ENCODE measurements at places on chromosomes 3 and 15.
A peak's percentile ranks its signal among the peaks of the same experiment; 100 is the strongest.

DNA sequence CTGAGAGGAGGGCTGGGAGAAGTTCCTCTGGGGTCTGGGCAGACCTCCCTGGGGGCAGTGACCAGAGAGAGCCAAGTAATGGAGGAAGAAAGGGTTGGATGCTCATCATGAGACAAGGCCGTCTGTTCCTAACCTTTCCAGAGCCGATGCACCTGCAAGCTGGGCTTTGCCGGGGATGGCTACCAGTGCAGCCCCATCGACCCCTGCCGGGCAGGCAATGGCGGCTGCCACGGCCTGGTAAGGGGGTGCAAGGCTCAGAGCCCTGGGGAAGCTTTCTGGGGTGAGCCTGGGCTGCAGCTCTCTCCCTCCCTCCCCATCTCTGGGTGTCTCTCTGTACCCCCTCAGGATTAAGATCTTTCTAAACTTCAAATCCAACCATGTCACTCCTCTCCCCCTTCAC is 16.4 kb downstream of the STAB1 start:
- DNase-seq, result no peak

GRCh38 chr15:85302271-85302670 is 78.1 kb upstream of the AKAP13 start:
- DNase-seq, result no peak

DNA sequence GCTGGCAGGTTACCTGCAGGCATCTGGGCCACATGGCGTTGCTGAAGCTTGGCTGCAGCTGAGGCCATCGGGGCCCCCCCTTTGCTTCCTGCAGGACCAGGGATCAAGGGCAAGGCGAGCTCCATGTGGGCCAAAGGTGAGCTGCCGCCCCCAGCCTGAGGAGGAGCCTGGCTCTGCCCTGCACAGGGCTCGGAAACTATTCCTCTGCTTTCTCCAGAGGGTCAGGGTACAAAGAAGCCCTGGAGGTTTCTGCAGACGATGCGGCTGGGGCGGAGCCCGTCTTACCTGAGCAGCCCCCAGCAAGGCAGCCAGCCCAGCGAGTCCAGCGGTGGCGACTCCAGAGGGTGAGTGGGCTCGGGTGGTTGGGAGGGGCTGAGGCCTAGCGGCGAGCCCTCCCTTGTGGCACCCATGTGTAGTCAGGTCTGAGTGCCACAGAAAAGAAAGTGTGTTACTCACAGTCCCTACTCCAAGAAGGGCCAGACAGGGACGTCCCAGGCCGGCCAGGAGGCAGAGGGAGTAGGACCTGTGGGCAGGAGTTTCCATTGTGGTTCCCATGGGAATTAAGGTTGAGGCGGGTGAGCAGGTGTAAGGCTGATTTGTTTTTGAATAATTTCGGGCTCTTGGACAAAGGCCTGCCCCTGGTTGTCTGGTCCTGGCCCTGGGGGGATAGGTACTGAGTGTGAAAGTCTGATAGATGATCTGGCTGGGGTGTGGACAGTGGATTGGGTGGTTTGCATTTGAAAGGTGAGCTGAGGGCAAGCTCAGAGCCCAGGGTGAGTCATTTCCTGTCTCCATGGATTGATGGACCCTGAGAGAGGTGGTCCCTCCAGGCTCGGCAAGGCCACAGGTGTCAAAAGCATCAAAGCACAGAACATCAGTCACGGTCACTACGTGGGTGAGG is 25.4 kb downstream of the CFAP100 start:
- DNase-seq, result no peak

GRCh38 chr3:7504886-7505775 is 644.2 kb downstream of the GRM7 start:
- DNase-seq, result no peak

- no peak for DNase-seq
Measured at GRCh38 chr15:66292571-66293418, 573 bp upstream of the DIS3L start.

- no peak for DNase-seq
Measured at GRCh38 chr15:68106656-68107055, 52.5 kb downstream of the PIAS1 start.

DNA sequence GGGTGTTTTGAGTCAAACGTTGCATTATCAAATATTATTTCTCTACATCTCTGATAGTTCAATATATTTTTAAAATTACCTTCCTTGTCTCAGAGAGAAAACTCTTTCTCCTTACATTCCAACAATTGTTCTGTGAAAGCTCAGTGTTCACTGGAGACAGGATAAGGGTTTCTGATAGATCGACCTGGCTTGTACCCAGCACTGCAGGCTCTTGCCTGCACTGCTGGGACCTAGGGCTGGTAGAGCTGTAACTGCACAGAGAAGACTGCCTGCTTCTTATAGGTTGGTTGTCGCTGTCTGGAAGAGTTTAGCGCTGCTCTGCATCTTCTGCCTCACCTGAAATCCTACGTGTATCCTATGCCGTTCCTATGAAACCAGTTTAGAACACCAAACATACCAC is 249.9 kb upstream of the LRTM1 start:
- no peak for DNase-seq

DNA sequence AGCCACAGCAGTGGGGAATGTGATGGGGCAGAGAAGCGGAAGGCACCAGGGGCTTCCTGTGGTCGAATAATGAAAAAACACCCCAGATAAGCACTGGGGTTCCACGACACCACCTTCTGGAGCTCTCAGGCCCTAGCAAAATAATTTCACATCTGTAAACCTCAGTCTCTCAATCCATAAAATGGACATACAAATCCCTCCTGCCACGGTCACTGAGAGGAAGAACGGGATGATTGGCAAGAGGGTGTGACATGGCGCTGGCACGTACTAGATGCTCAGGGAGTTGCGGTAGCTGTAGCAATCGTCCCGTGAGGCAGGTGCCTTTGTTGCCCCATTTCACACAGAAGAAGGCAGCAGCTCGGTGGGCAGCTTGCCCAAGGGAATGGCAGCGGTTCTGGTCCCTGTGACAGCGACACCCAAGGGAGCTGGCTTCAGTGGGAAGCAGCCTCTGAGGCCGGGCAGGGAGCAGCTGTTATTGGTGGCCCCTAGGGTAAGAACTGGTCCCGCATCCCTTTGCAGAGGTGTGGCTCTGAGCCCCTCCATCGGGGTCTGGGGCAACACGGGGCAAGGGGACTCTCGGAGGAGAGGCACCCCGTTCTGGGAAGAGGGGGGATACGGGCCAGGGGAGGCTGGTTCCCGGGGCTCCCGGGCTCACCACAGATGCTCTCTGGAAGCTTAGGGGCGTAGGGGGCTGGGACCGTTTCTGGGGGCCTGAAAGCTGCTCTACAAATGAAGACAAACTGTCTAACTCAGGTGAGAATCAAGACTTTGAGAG is 114.0 kb upstream of the ALDH1A3 start:
- no peak for DNase-seq

DNA sequence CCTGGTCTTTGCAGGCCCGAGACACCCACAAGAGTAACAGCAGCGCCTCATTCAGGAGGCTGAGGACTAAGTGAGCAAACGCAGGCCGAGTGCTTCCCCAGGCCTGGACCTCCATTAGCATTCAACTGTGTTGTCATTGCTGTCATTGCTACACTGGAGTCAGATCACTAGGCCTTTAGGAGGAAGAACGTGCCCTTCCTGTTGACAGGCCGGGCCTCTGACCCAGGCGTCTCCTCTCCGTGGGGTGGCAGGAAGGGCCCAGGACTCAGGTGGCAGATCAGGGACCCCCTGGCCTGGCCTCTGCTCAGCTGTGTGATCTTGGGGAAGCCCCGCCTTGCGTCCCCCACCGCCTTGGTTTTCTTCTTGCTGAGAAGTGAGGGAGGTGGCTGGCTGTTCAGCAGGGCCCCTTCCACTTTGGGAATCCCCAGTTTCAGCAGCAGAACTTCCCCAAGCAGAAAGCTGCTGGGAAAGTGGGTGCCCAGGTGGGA is 19.1 kb downstream of the ZDHHC19 start:
- DNase-seq, result peak; percentile 82

GRCh38 chr3:57893668-57894067 is 114.6 kb upstream of the FLNB start:
- DNase-seq, result no peak

DNA sequence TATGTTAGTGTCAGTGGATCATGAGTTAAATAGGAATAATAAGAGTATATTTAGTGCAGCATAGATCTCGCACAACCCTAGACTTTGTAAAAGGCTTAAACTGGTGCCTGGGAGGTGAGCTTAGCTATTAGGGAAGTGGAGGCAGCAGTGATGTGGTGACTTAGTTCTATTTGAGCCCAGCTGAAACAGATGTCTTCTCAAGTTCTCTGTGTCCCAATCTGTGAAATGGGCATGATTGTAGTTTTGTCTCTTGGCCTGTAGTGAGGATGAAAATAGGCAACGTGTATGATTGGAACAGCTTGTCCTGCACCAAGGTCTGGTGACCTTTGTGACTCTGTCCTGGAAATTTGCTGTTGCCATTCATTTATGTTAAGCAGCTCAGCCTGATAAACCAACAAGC is 34.7 kb downstream of the EBLN2 start:
- no peak for DNase-seq

- DNase-seq, result no peak
Measured at GRCh38 chr3:167246252-167246651, 133.8 kb downstream of the ZBBX start.

DNA sequence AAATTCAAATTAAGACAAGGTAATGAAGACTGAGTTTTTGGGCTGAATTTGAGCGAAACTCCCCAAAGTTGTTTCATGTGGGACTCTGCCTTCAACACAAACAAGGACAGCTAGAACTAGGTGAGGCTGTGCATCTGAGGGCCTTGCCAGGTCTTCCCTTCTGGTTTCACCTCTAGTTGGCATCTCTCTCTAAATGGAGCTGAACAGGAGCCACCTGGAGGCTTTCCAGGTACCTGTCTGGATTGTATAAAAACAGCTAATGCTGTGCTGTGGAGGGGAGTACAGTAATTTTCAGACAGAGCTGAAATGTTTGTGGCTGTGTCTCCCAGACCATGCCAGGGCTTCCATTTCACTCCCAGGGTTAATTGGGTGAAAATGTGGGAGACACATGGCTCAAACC is 27.1 kb downstream of the TRIM71 start:
- no peak for DNase-seq

GRCh38 chr15:66704803-66705153 is 2.7 kb downstream of the SMAD6 start:
- no peak for DNase-seq

All from stimulated activated naive B cell treated with anti-CD40 and anti-IgM and Interleukin-4, amounts not matched to agents 10 μg/mL and 1 μg/mL and 100 μg/mL, for 72 hours (primary cell).